ENCODE measurements at places on chromosomes 3 and 15.

GRCh38 chr3:54427941-54428871 is 305.9 kb downstream of the CACNA2D3 start:
- peak; percentile 25 for DNase-seq

DNA sequence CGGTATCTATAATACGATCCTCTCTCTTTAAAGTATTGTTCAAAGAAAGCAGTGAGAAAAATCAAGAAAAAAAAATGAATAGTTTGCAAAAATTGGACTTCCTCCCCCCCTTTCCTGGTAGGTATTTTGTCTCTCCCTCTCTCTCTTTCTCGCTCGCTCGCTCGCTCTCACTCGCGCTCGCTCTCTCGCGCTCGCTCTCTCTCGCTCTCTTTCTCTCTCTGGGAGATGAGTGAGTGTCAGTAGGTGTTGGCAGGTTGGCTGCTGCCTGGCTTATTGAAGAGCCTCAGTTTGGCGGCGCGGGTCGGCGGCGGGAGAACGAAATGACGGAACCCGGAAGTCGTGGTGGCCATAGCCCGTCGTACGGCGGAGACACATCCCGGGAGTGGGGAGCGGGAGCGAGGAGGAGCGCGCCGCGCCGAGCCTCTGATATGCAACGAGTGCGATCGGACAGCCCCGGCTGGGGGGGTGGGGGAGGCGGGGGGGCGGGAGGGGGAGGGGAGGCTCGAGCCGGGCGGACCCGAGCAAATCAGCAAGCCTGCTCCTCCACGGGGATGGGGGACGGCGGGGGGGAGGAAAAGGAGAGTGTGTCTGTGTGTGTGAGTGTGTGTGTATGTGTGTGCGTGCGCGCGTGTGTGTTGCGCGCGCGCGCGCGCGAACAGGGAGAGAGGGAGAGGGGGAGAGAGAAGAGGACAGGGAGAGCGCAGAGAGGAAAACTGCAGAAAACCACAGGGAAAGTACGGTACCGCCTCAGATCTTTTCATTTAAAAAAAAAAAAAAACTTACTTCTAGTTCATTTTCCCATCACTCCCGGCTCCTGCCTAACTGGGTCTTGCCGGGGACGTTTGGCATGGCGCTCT is at the start of gene MEIS2:
Gene MEIS2, minus strand, starts transcription at position 441 of the 857 bp plus-strand sequence. CDS start 1,083 bp downstream, outside the sequence.
- no peak for DNase-seq

GRCh38 chr3:180116658-180117057 is 79.9 kb upstream of the PEX5L start:
- DNase-seq, result no peak

DNA sequence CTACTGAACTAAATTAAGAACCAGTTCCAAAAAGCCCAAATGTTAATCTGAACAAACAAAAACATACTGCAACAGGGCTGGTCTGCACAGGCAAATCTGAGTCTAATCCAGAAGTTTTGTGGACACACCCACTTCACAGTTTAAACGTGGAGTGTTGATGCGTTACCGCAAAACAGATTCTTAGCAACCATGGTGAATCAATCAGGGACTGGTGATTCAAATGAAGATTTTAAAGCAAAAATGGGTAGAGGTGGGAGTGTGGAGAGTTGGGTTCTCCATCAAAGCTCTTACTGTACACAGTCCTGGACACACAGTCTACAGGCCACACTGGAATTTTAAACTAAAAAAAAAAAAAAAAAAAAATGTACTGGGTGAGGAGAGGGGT is 5.2 kb downstream of the ANXA2 start:
- no peak for DNase-seq

DNA sequence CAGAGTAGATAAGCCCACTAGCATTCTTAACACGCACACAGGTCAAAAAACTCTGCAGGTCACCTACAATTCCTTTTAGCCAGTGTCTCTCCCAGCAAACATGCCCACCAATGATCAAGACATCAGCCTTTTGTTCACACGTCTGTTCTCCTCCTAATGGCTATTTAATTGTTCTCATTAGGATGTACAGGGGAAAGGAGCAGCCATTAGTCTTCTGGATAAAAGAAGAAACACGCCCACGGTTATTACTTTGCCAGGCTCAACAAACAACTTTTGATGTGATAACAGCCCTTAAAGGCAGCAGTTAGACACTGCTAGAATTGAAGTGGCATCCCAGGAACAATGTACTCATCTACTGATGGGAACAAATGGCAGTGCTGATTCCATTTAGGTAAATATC is 108.8 kb downstream of the NTRK3 start:
- no peak for DNase-seq

DNA sequence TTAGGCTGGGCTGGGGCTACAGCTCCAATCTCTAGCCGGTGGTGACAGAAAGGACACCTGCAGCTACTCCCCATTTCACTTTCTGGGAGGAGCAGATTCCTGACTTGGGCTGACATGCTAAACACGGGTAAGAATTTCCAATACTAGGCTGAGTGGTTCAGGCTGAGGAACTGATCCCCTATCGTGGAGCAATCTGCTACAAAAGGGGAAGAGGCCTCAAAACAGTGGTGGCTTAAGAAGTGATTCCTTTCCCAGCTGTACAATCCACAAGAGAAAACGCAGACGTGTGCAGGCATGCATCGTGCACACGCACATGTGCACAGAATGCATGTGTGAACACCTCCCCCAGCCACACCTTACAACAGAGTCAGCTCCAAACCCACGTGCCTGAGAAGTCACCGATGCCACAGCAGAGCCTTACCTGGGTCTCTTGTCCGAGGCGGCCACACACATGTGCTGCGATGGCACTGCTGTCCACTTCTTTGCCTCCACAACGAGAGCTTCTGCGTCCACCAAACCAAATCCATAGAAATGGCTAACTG is 86.7 kb upstream of the SNRPA1 start:
- no peak for DNase-seq

GRCh38 chr15:53675832-53676231 is 83.6 kb downstream of the WDR72 start:
- no peak for DNase-seq

DNA sequence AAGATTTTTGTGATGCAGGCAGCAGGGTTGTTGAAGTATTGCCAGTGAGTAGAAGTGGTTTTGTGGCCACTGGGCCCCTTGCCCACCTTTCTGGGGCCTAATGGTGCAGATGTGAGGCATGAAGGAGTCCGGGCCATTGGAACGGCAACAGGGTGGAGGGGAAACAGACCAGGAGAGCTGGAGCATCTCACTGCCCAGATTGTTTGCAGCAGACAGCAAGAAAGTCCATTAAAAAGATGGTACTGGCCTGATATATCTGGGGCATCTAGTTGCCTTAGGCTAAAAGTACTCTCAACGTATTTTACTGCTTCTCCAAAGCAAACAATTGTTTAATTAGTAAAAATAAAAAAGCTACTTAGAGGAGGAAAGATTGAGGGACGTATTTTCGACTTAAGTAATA is 298.4 kb downstream of the SATB1 start:
- DNase-seq, result no peak

DNA sequence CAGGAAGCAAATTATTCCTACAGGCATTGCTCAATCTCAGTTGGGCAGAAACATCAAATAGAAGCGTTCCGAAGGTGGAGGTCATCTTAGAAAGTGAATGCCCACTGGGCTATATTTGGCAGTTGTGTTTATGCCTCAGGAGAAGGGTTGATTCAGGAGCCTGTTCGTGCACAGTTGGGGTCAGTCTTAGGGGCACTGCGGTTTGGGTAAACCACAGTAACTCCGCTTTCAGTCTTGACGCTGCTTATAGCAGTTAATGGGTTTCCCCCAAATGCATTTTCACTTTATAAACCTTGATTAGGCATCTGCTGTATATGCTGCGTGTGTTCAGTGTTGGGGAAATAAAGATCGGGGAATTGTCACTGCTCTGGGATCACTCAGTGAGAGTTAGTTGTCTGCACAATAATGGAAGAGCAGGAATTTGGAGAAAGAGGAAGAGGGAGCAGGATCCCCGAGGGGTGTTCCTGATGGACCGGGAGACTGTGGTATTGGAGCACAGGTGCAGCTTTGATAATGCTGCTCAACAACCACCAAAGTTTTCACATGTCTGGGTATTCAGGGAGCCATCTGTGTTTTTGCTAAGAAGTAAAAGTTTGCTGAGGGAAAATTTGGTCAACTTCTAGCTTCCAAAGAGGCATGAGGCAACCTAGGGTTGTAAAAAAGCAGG is 124.3 kb upstream of the EIF1B start:
- no peak for DNase-seq

DNA sequence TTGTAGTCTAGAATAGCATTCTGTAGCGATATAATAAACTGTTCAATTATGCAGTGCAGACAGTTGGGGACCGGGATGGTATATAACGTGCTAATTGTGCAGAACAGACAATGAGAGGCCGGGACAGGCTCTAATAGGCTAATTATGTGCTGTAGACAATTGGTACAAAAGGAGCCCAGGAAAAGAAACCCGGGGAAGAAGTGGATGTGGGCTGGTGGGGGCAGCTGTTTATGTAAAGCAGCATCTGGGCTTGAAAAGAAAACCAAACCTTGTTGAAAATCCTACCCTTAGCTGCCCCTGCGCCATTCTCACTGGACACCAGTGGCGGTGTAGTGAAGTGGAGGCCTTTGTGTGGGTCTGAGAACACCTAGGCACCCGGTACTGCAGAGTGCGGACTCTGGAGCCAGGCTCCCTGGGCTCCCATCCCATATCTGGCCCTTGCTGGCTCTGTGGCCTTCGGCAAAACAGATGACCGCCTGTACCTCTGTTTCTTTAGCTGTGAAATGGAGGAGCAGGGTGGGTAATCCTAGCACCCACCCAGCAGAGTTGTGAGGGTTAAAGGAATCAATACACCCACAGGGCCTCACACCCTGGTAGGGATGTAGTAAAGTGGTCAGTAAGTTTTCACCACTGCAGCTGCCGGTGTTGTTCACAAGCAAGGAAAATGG is 51.5 kb downstream of the CMTM6 start:
- no peak for DNase-seq

DNA sequence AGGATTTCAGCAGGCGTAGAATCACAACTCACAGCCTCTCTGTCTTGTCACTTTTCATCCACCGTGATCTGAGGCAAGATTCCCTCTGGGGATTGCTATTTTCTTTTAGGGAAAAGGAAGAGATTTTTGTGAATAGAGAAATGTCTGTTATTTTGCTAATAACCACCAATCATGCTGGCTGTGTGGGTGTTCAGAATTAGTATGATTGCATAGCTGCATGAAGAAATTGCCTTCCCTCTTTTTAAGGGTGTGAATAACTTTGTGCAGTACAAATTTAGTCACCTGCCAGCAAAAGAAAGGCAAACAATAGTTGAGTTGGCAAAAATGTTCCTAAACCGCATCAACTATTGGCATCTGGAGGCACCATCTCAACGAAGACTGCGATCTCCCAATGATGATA is 60.8 kb downstream of the KAT2B start:
- DNase-seq, result no peak
